ENCODE measurements at places on chromosomes 2 and 18.
A peak's percentile ranks its signal among the peaks of the same experiment; 100 is the strongest.

DNA sequence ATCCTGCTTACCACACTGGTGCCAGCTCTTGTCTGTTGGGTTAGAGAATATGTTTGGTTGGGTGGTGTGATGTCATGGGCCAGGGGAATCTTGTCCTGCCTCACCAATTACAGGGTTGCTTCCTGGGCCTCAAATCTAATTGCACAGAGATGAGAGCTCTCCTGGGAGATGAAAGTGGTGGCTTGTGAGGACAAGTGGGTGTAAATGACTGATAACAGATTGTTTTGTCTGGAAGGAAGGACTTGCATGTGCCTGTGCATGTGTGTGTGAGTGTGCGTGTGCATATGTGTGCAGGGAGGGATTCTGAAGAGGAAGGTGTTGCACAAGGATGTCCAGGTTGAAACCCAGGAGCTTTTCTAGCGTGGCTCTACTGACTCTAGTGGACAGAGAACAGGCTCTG lies 271.9 kb downstream of the LOXHD1 start:
- no peak for DNase-seq

GRCh38 chr2:64635976-64636911 lies 17.5 kb downstream of the SERTAD2 start:
- peak; percentile 54 for DNase-seq

- DNase-seq: peak; percentile 23
Measured at GRCh38 chr18:2985628-2986027, 27.3 kb downstream of the LPIN2 start.

DNA sequence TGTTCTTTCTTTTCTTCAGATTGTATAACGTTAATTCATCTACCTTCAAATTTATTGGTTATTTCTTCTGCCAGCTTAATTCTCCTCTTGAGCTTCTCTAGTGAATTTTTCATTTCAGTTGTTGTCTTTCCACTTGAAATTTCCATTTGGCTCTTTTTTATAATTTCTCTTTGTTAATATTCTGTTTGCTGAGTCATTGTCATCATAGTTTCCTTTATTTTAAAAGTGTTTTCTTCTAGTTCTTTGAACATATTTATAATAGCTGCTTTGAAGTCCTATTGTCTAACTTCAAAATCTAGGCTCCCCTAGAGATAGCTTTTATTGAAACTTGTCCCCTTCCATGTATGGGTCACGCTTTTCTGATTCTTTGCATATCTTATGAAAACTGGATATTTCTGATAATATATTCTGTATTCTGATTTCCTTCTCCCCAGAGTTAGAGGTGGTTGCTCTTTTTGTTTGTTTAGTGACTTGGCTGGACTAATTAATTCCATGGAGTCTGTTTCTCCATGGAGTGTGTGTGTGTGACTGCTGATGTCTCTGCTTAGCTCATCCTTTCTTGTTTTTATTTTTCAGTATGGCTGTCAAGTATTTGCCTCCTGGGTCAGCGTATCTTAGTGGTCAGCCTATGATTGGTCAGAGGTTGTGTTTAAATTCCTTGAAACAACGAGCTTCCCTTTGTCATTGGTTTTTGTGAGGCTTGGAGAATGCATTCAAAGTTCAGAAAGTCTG lies 47.6 kb downstream of the DIS3L2 start:
- DNase-seq: no peak

DNA sequence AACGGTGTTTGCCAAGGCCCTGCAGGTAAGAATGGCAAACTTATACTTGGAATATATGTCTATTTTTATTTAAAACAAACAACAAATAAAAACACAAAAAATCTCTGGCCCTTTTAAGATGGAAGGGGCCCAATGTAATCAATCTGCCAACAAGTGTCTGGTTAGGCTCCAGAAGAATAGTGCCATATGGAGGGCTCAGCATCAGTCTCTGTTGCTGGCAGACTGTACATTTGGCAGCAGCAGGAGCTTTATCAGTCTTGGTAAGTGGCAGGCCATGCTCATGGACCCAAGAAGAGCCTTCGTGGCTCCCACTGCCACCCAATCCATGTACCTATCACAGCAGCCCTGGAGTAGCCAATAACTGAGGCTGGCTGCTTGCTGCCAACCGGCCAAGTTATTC lies 101.1 kb downstream of the GALNT3 start:
- no peak for DNase-seq

GRCh38 chr2:50596515-50596914 lies 435.4 kb downstream of the NRXN1 start:
- no peak for DNase-seq

DNA sequence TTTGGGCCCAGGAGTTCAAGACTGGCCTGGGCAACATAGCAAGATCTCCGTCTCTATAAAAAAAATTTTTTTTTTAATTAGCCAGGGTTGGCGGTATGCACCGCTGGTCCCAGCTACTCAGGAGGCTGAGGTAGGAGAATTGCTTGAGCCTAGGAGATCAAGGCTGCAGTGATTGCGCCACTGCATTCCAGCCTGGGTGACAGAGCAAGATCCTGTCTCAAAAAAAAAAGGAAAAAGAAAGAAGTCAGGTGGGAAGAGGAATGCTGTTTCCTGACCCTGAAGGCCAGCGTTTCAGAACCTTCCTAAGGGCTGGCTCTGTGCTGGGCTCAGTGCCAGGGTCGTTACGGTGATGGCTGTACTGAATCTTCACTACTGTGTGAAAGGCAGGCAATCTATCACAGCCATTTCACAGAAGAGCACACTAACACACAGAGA lies 35.0 kb upstream of the AGAP1 start:
- DNase-seq: no peak

GRCh38 chr18:63708650-63709049 lies 5.9 kb downstream of the SERPINB11 start:
- DNase-seq: no peak

- no peak for DNase-seq
Measured at GRCh38 chr2:205077159-205077558, 531.9 kb downstream of the PARD3B start.

DNA sequence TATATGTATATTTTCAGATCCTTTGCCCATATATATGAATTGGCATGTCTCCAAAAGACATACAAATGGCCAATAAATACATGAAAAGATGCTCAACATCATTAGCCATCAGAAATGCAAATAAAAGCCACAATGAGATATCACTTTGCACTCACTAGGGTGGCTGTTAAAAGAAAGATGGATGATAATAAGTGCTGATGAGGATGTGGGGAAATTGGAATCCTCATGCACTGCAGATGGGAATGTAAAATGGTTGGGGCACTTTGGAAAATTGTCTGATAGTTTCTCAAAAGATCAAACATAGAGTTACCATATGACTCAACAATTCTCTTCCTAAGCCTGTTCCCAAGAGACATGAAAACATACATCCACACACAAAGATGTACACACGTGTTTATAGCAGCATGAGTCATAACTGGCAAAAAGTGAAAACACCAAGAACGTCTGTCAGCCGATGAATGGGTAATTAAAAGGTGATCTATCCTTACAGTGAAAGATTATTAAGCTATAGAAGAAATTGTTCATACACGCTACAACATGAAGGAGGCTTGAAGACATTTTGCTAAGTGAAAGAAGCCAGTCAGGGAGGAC lies 19.7 kb downstream of the NGEF start:
- DNase-seq: no peak

DNA sequence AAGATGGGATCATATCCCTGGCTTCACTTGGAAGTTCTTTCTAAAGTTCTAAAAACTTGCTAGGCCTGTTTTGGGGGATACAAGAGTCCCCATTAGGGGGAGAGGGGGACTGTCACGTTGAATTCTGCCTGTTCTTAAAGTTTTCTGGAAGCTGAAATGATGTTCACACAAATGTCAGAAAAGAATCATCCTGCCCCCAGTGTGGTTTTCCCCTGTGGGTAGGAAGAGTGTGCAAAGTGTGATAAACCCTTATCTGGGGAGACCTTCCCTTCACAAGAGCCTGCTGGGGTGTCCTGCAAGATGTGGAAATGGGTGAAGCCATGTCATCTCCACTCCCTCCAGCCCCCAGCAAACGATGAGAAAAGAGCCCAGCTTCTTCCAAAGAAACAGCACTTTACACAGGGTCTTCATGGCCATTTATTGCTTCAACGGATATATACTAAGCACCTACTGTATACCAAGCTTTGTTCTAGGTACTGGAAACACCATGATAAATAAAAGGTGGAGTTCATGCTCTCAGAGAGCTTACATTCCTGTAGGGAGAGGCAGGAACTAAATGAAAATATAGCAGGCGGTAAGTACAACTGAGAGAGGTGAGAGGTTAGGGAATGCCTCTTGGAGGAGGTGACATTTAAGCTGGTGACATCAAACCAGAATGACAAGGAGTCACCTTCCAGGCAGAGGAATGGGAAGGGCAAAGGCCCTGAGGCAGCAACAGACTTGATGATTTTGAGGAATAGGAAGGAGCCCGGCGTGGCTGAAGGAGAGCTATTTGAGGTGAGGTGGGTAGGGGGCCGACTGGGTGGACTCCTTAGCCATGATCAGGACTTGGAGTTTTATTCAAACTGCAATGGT lies 1.6 kb downstream of the MFSD2B start:
- no peak for DNase-seq
